ENCODE measurements at places on chromosomes 3 and 15.

DNA sequence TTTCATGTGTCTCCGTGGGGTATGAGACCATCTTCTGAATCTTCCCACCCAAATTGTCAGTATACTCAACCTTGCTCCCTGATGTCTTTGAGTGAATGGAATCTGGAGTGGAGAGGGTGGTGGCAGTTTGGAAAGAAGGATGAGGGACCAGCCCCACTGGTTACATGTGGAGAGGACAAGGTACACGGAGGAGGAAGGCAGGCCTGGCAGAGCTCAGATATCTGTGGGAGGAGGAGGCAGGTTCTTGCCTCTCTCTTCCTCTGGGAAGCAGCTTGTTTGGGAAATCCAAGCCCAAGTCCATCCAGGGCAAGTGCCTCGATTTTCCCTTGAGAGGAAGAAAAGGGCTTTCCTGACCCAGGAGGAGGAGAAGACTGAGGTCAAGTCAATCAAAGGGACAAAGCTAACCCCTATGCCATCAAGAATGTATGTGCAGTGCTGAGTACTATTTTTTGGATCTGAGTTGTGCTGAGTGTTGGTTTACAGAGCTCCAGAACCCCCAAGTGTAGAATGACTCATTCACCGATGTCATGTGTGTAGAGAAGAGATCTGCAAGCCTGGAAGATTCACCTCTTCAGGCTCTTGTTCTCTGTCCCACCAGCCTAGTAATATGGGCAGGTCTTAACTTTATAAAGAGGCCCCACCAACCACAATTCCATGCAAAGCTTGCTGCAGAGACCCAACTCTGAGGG lies 19.8 kb upstream of the LOXL1 start:
- DNase-seq = no peak

- DNase-seq = no peak
These were observed 44.7 kb downstream of the RORA start for GRCh38 chr15:61184431-61184830.

GRCh38 chr15:78859971-78860719 lies 12.5 kb upstream of the MORF4L1 start:
- DNase-seq = no peak

DNA sequence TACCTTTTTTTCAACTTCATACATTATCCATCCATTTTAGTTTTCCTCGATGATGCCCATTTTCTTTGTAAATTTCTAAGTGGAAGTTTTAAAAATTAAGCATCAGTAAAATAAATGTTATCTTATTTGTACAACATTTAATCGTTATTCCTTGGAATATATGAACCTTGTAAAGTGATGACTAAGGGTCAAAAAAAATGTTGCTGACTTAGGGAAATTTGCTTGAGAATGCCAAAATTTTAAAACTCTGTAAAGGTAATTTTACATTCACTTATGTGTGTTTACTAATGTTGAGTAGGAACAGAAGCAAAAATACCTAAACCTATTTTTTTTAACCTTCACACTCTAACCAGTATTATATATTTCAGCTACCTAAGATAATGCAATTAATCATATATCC lies 917.1 kb downstream of the VGLL3 start:
- DNase-seq = no peak

DNA sequence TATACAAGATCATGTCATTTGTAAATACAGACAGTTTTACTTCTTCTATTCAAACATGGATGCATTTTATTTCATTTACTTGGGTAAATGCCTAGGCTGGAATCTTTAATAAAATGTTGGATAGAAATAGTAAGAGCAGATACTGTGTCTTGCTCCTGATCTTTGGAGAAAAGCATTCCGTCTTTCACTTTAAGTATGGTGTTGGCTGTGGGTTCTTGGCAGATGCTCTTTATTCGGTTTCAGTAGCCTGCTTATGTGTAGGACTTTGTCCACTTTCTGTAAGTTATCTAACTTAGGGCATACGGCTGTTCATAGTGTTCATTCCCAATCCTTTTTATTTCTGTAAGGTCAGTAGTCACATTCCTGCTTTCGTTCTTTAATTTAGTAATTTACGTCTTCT lies 303.0 kb downstream of the ADAMTS17 start:
- DNase-seq = no peak

GRCh38 chr3:141373768-141374526 lies 5.6 kb downstream of the ZBTB38 start:
- no peak for DNase-seq

DNA sequence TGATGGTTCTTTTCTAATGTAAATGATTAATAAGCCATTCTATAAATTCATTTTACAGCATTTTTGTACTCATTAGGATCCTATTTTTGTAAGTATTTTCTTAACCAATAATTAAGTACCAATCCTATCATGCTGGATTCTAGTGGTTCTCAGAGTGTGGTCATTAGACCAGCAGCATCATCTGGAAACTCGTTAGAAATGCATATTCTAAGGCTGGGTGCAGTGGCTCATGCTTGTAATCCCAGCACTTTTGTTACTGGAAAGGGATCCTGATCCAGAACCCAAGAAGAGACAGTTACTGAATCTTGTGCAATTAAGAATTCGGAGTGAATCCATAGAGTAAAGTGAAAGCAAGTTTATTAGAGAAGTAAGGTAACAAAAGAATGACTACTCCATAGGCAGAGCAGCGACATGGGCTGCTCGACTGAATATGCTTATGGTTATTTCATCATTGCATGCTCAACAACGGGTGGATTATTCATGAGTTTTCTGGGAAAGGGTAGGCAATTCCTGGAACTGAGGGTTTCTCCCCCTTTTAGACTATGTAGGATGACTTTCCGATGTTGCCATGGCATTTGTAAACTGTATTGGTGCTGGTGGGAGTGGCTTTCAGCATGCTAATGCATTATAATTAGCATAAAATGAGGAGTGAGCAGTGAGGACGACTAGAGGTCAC lies 9.9 kb upstream of the CEMIP start:
- DNase-seq = no peak

- no peak for DNase-seq
These were observed 97.2 kb upstream of the C3orf80 start for GRCh38 chr3:160128056-160128455.

- no peak for DNase-seq
These were observed 293.7 kb upstream of the GADL1 start for GRCh38 chr3:31188112-31188511.

DNA sequence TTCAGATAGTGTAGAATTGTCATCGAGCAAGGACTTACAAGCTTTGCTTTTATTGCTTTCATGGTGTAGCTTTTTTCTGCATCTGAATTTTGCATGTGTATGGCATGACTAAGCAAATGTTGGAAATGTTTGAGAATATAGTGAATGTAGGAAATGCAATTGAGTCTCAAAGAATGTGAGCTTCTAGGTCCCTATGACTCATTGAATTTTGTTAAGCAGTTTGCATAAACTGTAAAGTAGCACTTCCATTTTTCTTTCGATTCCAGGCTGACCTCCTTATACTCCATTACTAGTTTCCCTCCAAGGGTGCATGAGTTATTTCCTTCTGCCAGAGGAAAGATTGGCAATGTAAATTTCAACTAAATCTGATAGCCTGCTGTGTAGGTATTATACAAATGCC lies 619.2 kb downstream of the DIPK2A start:
- no peak for DNase-seq

DNA sequence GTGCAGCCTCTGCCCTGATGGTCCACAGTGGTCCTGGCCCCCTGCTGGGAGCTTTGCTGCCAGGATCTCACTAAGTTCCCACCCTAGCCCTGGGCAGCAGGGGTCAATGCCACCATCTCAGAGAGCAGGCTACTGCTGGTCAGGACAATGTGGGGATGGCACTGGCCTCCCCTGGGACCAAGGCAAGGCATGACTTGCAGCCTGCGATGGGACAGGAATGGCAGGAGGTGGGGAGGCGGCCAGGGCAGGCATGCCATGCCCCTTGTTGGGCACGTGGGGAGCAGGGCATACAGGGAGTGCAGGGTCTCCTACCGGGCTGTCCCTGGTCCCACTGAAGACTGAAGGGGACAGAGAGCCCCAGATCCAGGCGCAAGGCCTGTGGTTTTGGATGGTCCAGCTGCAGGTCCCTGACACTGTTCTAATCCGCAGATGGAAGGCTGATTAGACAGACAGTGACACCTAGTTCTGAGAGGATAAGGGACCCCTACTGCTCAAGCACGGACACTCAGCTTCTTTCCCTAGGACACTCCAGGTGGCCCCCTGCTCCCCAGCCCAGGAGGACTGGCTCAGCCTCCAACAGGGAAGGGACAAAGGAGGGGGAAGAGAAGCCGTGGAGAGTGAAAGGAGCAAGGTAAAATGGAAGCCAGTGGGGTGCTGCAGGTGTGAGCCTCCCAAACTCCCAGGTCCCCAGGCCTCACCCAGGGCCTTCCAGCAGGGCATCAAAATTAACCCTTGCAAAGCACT lies 69.2 kb upstream of the RPL32 start:
- DNase-seq = no peak

Measured in epithelial cell of prostate (primary cell).